NCI-H1048 (cell line): ENCODE measurements at places on chromosomes 7 and 10.

DNA sequence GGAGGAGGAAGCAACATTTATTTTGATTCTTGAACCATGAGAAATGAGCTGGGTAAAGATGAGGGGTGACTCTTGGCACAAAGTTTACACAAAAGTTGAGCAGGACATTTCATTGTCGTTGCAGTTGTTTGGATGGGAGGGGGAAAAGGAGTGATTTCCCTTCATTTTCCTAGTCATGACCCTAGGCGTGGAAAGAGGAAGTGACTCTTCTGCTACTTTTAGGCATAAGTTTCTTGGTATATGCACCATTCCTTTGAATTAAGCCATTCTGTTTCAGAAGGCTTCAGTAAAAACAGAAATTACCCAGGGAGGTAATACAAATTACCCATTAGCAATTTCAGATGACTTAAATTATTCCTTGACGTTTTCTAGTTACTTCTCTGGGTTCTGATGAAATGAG is 113.9 kb upstream of the FAM171A1 start:
- DNase-seq = no peak

GRCh38 chr7:80772347-80772993 is 134.0 kb downstream of the CD36 start:
- no peak for DNase-seq

GRCh38 chr7:77532247-77532646 is 4.8 kb upstream of the PTPN12 start:
- no peak for DNase-seq

GRCh38 chr10:3525832-3526449 is 259.1 kb downstream of the KLF6 start:
- DNase-seq = no peak

DNA sequence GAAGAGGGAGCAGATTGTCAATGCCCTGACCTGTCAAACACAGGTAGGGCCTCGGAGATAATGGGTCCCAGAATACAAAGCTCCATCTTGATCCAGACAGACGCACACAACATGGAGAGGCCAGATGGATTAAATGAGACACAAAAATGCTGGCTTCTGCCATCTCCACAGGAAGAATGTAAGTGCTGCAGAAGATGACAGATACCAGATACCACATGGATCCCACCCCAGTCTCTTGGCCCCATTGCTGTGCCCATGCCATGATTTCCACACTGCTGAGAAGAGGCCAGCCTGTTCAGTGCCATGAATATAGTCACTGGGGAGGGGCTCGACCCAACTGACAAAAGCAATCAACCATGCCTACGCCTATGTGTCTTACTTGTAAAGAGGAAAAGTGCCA is 487.9 kb downstream of the PARD3 start:
- DNase-seq = no peak

GRCh38 chr10:101304316-101304715 is 49.6 kb upstream of the BTRC start:
- DNase-seq = no peak

DNA sequence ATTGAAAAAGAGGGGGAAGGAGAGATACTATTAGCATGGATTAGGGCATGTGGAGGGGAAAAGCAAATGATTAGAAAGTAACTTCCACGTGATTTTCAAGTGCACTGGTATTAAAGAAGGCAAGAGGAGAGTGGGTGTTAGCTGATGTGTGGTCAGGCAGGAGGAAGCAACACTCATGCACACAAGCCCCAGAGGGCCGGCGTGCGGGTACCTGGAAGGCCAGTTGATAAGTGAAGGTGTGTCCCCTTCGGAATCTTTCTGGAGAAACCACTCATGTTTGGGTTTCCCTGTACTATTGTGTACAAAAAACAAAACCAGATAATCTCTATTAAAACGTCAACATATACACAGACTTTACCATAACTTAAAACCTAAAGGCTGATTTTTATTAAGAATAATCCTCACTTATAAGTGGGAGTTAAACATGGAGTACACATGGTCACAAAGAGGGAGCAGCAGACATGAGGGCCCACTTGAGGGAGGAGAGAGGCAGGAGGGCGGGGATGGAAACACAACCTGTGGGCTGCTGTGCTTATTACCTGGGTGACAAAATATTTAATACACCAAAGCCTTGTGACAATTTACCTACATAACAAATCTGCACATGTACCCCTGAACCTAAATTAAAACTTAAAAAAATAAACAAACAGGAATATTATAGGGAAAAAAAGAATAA is 98.9 kb downstream of the SVIL start:
- no peak for DNase-seq

DNA sequence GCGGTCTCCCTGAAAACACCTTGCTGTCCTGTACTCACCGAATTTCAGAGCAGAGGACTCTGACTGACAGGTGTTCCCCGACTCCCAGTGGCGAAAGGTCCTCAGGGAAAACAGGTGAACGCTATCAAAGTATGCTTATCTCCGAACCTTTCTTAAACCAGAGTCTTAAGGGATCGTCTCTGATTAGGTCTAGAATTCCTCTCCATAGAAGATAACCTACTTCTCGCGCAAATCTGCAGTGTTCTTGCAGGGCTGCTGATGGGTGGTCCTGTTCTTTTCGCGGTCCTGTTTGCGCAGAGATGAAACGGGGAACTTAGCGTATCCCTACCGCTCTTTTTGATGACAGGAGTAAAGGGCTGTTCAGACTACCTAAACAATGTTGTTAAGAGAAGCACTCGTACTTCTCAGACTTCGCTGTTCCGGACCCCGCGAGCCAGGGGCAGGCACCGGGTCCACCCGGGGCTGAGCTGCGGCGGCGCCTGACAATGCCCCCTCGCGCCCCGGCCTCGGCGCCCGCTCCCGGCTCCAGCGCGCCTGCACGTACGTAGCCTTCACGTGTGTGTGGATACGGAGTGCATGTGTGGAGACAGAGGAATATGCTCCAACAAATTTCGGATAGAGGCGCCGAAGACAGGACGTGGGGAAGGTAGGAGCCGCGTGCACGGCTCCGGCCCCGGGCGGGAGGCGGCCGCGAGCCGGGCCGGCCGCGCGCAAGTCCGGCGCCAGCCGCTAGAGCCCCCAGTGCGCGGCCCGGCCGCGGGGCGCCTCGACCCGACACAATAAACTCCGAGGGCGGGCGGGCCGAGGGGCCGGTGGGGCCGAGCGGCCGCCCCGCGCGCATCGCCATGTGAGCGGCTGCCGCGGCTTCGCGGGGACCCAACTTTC is 766 bp upstream of the ZMYND11 start:
- no peak for DNase-seq

DNA sequence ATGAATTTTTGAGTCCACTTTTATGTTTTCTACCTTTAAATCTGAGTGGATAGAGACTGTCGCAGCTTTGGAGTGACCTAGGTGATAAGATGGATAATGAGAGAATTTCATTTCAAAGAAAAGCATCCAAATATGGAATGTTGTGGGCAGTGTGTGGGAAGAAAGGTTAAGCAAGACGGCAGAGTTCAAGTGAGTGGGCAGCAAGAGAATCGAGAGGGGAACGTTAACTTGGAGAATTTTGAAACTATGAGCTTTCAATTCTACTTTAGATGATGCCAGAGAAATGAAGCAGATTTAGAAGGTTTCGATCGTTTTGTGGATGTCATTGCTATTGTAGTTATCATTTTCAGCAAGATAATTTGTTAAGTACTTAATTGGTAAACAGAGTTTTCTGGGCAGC is 73.0 kb downstream of the XRCC2 start:
- DNase-seq = no peak

DNA sequence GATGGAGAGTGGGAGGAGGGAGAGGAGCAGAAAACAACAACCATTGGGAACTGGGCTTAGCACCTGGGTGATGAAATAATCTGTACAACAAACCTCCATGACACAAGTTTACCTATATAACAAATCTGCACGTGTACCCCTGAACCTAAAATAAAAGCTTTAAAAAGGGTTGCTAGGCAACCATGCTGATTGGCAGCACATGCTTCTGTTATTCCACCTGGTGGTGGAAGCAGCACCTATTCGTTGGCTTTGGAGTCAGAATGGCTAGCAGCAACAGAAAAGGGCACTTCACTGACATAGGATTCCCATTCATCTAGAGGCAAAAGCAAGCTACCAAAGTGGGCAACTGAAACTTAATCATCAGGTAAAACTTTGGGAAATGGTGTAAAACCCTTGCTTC is 57.1 kb downstream of the RELN start:
- DNase-seq = no peak

- no peak for DNase-seq
These were observed 36.7 kb downstream of the BTBD16 start for GRCh38 chr10:122307669-122308416.

GRCh38 chr7:29861884-29862283 is 55.6 kb downstream of the WIPF3 start:
- no peak for DNase-seq

DNA sequence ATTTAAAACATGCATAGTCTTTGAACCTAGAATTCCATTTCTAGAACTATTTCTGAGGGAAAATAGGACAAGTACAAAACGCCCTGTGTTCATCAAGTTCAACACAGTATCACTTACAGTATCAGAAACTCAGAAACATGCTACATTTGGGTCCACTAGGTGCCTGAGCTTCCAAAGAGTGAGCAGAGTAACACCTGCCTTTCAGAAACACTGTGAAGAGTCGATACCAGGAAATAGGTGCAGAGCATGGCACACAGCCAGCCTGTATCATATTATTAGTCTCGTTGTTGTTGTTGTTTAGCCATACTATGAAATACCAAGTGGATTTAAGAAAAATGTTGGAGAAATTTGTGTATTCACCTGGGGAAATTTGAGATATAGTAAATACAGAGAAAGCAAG is 392.1 kb upstream of the MGMT start:
- no peak for DNase-seq

DNA sequence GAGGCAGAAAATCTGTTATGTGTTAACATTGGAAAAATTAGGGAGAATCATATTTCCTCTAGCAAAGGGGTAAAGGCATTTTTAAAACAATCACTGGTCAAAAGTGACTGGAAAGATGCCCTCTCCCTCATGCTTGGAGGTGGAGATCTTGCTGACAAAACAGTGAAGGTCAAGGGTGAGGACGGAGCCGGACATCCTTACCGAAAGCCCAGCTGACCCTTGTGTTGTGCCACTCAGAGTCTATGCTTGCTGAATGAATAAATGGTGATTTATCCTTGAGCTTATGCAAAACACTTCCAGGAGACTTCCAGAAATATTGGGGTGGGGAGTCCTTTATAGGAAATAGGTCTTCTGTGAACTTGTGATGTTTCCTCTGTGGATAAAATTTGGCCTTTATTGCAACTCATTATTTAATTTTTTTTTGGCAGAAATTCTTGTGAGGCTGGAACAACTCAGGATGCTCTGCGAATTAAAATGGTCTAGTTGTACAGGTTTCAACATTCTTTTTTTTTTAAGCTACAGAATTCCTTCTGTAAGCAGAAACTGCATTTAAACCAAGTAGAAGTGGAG is 28.3 kb upstream of the ELMO1 start:
- no peak for DNase-seq

- no peak for DNase-seq
These were observed 256.7 kb upstream of the GNAI1 start for GRCh38 chr7:79877874-79878465.

GRCh38 chr7:158264881-158265742 is 322.5 kb downstream of the PTPRN2 start:
- no peak for DNase-seq

- no peak for DNase-seq
These were observed 112.1 kb downstream of the PARD3 start for GRCh38 chr10:34702982-34703381.

GRCh38 chr7:47441796-47442604 is 139.9 kb downstream of the TNS3 start:
- DNase-seq = no peak

DNA sequence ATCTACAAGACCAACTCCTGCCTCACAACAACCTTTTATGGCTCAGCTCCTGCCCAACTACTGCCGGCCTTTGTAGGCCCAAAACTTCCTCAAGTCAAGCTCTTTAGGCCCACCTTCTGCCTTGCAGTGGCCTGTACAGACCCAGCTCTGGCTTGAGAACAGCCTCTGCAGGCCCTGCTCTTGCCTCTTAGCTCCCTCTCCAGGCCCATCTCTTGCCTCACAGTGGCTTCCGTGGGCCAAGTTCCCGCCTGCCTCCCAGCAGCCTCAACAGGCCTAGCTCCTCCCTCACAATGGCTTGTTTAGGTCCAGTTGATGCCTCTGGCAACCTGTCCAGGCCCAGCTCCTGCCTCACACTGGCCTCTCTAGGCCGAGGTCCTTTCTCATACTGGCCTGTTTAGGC is 32.4 kb upstream of the VKORC1L1 start:
- no peak for DNase-seq

DNA sequence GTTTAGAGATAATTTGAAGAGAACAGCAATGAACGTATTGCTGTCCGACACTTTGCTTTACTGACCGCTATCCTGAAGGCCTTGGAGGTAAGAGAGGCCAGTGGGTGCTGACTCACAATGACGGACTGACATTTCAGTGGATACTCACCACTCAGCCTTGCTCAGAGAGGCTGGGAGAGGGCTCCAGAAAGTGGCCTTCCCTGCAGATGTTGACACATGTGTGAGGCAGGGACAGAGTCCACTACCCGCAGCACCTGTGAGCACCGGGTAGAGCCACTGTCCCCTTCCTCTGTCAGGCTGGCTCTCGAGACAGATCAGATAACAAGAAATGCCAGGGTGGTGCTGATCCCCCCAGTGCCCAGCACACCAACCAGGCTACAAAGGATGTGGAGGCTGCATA is 75.0 kb downstream of the GPR26 start:
- DNase-seq = no peak

GRCh38 chr7:51014811-51015210 is 232.1 kb upstream of the GRB10 start:
- DNase-seq = no peak

DNA sequence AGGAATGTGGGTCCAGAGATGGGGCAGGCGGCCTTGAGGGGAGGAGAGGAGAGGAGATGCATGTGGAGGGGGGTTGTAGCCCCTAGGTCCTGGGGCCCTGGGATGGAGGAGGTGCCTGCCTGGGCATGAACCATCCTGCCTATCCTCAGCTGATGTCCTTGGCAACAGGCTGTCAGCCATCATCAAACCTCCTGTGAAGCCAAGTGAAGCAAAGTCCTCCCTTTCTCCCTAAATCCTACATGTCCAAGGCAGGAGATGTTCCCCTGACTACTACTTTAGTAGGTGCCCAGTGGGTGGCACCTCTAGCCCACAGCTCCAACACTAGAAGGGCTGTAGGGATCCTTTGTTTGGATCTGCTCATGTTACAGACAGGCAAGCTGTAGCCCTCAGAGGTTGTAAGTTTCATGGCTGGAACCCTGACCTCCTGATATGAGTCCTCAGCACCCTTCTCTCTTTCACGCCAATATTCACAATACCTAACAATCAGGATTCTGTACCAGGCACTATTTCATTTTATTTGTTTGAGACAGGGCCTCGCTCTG is 66.6 kb upstream of the SYPL1 start:
- DNase-seq = no peak

DNA sequence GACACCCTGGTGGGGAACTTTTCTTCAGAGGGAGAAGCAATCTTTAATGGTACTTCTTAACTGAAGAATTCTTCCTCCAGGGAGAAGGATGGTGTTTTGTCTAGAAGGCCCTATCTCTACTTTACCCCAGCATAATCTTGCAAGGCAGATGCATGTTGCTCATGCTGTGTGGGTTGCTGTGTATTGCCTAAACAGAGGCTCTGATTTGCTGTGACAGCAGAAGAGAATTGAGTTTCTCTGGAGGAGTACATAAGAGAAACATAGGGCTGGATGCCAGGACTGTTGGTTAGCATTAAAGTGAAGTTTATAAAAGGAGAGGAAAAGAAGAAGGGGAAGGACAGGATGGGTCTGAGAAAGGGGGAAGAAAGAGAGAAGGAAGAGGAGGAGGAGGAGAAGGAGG is 248.1 kb upstream of the HPS1 start:
- DNase-seq = no peak
